ENCODE measurements at places on chromosomes 16 and 17. TPM values are rescaled to one million over a fixed set of nuclear protein-coding genes. Genes with fewer than 3 reads are reported as not detected.

Gene KRT31
- not detected for total RNA-seq

GRCh38 chr17:38420518-38420917 is 7.7 kb upstream of the ARHGAP23 start:
- no peaks in the 10 kb centered on the region for H3K36me3 ChIP-seq
- no peak overlapping the region for H3K27ac ChIP-seq
- H3K4me1 ChIP-seq: no peaks in the 10 kb centered on the region
- no peak overlapping the region for H3K4me3 ChIP-seq

DNA sequence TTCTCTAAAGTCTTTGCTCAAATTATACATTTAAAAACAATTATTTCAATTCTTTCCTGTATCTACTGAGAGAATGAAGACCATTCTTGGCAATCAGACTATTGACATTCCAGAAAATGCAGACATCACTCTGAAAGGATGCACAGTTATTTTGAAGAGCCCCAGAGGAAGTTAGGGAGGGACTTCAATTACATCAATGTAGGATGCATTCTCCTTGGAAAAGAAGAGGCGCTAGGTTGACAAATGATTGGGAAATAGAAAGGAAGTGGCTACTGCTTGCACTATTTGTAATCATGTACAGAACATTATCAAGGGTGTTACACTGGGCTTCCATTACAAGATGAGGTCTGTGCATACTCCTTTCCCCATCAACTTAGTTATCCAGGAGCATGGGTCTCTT is 74.3 kb downstream of the SSH2 start:
- no peaks in the 10 kb centered on the region for H3K27me3 ChIP-seq
- H3K4me1 ChIP-seq: no peaks in the 10 kb centered on the region
- H3K4me3 ChIP-seq: no peak overlapping the region
- H3K27ac ChIP-seq: no peak overlapping the region
- no peak for DNase-seq
- peaks cover 4% of the 10 kb centered on the region for H3K36me3 ChIP-seq

- DNase-seq: no peak
- H3K27me3 ChIP-seq: no peaks in the 10 kb centered on the region
- H3K27ac ChIP-seq: no peak overlapping the region
- no peak overlapping the region for H3K4me3 ChIP-seq
- no peaks in the 10 kb centered on the region for H3K4me1 ChIP-seq
These were observed 154.6 kb downstream of the NTN1 start for GRCh38 chr17:9175700-9176467.

Gene SHBG
- total RNA-seq: not detected

Gene CIBAR2
- total RNA-seq: not detected

Gene UTS2R
- not detected for total RNA-seq

- H3K27ac ChIP-seq: no peak overlapping the region
- peaks cover 29% of the 10 kb centered on the region for H3K36me3 ChIP-seq
- DNase-seq: no peak
- H3K4me1 ChIP-seq: peaks cover 38% of the 10 kb centered on the region
- no peaks in the 10 kb centered on the region for H3K27me3 ChIP-seq
- no peak overlapping the region for H3K4me3 ChIP-seq
These were observed 18.9 kb downstream of the ACSF3 start for GRCh38 chr16:89112377-89113151.

GRCh38 chr16:6949240-6949639 is 383.4 kb upstream of the RBFOX1 start:
- no peak for DNase-seq
- H3K36me3 ChIP-seq: no peaks in the 10 kb centered on the region
- H3K4me1 ChIP-seq: no peaks in the 10 kb centered on the region
- H3K4me3 ChIP-seq: no peak overlapping the region

DNA sequence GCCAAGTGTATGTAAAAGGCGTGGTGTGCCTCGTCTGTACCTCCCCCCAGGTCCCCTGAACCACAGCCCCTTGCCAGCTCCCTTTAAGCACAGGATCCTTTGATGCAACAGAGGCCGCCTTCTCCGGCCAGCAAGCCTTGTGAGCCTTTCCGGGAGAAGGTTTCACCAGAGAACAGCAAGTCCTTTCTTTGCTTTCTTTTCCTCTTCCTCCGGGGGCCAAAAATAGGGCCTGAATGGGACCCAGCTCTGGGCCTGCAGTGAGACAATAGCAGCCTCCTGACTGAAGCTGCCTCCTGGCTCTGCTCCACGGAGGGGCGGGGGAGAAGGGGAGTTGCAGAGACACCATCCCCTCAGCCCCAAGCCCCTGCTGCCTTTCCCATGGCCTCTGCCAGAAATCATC is 9.0 kb downstream of the ADGRG1 start:
- H3K36me3 ChIP-seq: no peaks in the 10 kb centered on the region
- no peak overlapping the region for H3K27ac ChIP-seq
- no peak for DNase-seq
- no peaks in the 10 kb centered on the region for H3K4me1 ChIP-seq
- H3K4me3 ChIP-seq: no peak overlapping the region

Gene NOXO1
- total RNA-seq: 0.26 TPM

Gene DNASE1L2
- 2.0 TPM for total RNA-seq

DNA sequence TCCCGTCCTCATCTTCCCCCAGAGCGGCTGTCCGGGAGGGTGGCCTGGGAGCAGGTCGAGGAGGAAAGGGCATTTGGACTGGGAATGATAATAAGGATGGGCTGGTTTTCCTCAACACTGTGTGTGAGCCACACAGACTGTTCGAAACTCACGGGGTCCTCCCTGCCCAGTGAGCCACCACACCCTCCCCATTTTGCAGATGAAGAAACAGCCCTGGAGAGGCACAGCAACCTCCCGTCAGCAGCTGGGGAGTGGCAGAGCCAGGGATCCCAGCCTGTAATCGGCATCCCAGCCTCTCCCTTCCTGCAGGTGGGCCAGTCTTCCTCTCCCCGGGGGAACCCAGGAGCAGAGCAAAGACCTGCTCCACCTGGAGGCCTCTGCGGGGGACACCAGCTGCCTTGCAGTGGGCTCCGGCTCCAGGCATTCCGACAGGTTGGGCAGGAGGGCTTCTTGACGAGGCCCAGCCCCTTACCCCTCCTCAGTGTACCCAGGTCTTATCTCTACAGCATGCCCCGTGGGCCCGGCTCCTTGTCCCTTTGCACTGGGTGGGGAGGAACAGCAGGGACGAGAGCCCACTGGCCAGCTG is 23.8 kb downstream of the ENGASE start:
- H3K27me3 ChIP-seq: peaks cover 17% of the 10 kb centered on the region
- H3K4me3 ChIP-seq: no peak overlapping the region
- DNase-seq: no peak
- H3K36me3 ChIP-seq: no peaks in the 10 kb centered on the region
- H3K27ac ChIP-seq: no peak overlapping the region
- H3K4me1 ChIP-seq: peaks cover 2% of the 10 kb centered on the region

Gene KRT36
- not detected for total RNA-seq

DNA sequence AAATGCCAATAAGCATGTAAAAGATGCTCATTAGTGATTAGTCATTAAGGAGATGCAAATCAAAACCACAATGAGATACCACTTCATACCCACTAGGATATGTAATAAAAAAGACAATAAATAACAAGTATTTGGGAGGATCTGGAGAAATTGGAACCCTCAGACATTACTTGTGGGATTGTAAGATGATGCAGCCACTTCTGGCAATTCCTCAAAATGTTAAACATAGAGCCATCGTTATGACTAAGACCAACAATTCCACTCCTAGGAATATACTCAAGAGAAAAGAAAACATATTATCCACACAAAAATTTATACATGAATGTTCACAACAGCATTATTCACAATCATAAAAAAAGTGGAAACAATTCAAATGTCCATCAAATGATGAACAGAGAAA is 336.2 kb upstream of the PMFBP1 start:
- H3K36me3 ChIP-seq: no peaks in the 10 kb centered on the region
- no peak overlapping the region for H3K4me3 ChIP-seq
- DNase-seq: no peak

Gene MYH3
- total RNA-seq: 4.3 TPM

Gene KRTAP2-1
- total RNA-seq: not detected

Gene TPSD1
- total RNA-seq: not detected

GRCh38 chr17:80481284-80482057 is 5.1 kb upstream of the NPTX1 start:
- H3K4me3 ChIP-seq: no peak overlapping the region
- no peak for DNase-seq
- no peaks in the 10 kb centered on the region for H3K36me3 ChIP-seq
- no peak overlapping the region for H3K27ac ChIP-seq

Gene SLC2A4
- not detected for total RNA-seq

GRCh38 chr16:72464597-72465368 is 292.8 kb upstream of the PMFBP1 start:
- no peak overlapping the region for H3K27ac ChIP-seq
- no peak overlapping the region for H3K4me3 ChIP-seq
- no peaks in the 10 kb centered on the region for H3K27me3 ChIP-seq
- H3K36me3 ChIP-seq: no peaks in the 10 kb centered on the region

All from activated CD8-positive, alpha-beta memory T cell treated with anti-CD3 and anti-CD28 coated beads, Interleukin-2, amount 10 ng/mL, durations not matched to agents 7 days and 5 days (primary cell).